Right atrium auricular region (tissue), 2 donors: ENCODE measurements at places on chromosomes 3 and 15.

DNA sequence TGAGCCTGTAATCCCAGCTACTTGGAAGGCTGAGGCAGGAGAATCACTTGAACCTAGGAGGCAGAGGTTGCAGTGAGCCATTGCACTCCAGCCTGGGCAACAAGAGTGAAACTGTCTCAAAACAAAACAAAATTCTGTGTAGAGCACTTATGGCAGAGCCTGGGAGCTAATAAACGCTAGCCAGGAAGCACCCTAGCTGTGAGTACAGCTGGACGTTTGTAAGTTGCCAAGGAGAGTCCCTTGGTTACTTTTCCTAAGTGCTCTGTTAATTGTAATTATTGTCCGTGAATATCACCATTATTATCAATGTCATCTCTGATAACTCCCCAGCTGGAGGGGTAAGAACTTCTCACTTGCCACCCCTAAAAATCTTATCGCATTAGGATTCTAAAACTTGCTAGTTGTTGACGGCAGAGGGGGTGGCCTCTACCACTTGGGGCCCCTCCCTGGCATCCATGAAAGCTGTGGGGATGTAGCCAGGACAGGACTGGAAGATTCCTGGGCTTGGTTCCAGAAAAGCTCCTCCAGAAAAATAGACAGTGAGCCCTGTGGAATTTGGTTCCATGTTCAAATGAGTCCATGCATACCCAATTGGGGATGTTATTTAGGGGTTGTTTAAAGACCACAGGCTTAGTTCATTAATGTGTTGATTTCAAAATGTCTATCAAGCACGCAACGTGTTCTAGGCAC is 9.9 kb upstream of the KLHL25 start:
- DNase-seq, result no peak

- peak; percentile 89 for DNase-seq
Measured at GRCh38 chr15:62569460-62570404, 404.6 kb upstream of the C2CD4B start.

- DNase-seq, result no peak
Measured at GRCh38 chr3:52269776-52270175, 8.7 kb downstream of the WDR82 start.

GRCh38 chr3:52146189-52146588 is 8.0 kb downstream of the POC1A start:
- no peak for DNase-seq

DNA sequence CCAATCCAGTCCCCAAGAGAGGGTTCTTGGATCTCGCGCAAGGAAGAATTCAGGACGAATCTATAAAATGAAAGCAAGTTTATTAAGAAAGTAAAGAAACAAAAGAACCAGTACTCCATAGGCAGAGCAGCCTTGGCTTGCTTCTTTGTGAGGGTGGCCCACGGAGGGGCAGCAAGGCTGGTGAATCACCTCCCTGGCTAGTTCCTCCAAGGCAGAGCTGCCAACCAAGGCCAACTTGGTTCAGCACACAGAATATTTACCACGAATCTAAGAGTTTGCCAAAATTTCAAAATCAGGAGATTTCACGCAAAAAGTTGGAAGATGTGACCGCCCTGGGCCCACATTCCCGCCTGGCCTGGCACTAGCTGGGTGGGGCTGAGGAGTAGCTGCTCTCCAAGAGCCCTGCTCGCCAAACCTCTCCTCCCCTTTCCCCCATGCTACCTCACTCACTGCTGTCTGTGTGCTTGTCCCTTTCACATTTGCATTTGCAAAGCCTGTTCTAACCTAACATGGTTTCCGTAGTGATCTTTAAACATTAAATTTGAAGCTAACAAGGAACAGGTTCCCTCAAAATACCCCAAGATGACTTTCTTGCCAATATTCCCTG is 26.2 kb upstream of the DCUN1D1 start:
- no peak for DNase-seq

DNA sequence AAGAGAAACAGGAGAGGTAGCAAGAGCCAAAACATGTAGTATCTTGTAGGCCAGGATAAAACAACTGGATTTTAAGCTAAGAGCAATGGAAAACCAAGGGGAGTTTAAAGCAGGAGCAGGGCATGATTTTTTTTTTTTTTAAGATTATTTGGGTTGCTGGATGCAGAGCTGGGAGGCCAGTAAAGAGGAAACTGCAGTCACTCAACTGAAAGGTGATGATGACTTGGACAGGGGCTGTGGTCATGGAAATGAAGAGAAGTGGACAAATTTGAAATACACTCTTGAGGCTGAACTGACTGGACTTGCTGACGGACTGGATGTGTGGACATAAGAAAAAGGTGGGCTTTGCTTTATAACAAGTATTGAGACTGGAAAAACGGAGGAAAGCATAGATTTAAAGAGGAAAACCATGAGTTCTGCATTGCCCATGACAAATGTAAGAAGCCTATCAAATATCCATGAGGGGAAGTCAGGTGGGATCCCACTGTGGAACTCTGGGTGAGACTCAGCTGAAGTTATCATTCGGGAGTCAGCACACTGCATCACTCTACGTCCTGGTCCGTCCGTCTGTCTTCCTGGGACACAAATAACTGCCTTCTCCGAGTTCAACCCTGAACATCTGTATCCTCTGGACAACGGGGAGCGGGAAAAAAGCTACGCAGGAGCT is 688 bp downstream of the XPC start:
- peak; percentile 60 for DNase-seq

GRCh38 chr3:117710501-117710900 is 1000.9 kb downstream of the TUSC7 start:
- DNase-seq, result no peak

GRCh38 chr3:187011915-187012314 is 81.6 kb downstream of the ST6GAL1 start:
- DNase-seq, result peak; percentile 52

GRCh38 chr15:67781907-67782690 is 43.2 kb upstream of the SKOR1 start:
- DNase-seq, result no peak

DNA sequence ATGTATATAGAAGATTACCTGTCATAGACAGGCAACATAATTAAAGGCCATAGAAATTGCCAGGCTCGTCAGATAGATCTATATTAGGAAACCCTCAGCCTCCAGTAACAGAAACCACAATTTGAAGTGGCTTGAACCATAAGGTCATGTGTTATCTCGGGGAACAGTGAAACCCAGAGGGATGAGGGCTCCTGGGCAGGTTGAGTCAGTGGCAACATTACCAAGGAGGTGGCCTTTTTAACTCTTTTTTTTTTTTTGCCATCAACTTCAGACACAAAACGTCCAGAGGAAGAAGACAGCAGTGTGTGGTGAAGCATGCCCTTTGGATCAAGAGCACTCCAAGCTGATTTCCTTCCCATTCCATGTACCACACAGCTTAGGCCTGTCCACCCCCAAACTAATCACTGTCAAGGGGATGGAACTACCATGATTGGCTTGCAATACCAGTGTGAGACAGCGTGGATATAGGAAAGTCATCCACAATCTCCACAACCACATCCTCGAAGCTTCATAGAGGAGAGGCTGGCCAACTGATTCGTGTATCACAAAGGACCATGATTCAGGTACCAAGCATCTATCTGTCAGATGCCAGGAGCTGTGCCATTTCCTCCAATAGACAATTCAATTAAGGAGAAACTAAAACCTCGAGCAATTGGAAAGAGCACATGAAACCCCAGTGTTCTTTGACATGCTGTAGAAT is 999 bp upstream of the KIF7 start:
- no peak for DNase-seq

DNA sequence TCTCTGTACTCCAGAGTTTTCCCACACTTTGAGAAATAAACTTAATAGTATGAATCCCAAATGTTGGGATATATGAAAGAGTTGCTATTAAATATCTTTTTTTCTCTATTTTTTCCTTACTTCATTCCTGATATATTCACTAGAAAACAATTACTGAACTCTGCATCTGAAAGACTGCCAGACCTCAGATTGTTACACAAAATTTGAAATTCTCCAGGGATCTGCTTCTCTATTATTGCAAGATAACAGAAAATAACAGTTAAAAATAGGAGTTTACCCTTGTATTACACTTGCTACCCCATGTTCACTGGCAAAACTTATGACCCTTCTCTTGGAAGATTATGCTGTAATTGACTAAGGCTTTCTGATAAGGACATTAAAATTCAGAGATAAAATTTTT is 11.7 kb upstream of the P3H2 start:
- DNase-seq, result no peak

- no peak for DNase-seq
Measured at GRCh38 chr3:18556503-18557135, 131.5 kb upstream of the SATB1 start.

DNA sequence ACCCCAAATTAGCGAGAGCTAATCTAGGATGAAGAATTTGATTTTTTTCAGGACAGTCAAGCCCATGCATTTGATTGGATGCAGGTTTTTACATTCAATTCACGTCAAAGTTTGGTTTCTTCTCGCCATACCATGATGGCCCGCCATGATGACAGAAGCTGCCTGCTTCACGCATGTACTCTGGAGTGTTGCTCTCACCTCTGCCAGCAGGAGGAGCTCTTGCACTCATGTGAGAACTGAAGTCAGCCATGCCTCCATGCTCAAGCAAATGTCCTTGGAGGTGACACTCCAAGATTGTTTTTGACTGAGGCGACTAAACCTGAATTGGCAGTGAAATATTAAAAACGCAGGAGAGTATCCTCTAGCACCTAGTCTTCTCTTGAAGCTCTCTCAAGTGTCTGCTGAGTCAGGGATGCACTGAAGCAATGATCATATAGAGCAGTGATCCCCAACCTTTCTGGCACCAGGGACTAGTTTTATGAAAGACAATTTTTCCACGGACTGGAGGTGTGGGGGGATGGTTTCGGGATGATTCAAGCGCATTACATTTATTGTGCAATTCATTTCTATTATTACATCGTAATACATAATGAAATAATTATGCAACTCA is 120.9 kb downstream of the SAMMSON start:
- peak; percentile 78 for DNase-seq
